ENCODE measurements at places on chromosomes 11 and 22.

DNA sequence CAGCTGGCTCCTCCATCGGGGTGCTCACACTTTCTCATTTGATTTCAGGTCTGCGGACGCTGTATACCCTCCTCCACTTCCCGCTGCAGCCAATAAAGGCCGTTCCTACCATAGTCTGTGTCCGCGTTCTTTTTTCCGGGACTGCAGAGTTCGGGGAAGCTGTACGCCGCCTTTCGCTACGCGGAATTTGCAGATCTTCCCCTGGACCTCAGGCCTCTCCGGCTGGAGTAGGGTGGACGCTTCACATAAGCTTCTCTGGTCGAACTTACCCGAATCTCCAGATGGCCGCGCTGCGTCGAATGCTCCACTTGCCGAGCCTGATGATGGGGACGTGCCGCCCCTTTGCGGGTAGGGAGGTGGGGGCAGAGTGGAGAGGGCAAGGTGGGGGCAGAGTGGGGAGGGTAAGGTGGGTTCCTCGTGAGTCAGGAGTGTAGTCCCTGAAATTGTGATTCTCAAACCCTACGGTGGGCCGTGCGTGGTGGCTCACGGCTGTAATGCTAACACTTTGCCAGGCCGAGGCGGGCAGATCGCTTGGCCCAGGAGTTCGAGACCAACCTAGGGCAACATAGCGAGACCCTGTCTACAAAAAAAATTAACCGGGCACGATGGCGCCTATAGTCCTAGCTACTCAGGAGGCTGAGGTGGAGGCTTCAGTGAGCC, 617 bp downstream of the CSKMT start:
- no peak for DNase-seq

- DNase-seq: no peak
Observed at GRCh38 chr11:46930089-46930488, 6.5 kb upstream of the CSTPP1 start.

DNA sequence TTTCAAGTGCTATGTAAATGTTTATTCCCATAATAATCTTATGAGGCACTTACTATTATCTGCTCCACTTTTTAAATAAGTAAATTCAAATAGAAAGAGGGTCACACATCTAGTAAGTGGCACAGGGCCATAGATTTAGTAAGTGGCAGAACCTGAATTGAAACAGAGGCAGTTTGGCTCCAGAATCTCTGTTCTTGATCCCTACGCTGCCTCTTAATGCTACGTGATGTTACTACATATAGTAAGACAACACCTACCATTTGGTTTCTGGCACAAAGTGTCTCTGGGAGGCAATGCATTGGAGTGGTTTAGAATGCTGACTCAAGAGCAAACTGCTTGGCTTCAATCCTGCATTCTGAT, 1018.3 kb downstream of the DLG2 start:
- DNase-seq: no peak

DNA sequence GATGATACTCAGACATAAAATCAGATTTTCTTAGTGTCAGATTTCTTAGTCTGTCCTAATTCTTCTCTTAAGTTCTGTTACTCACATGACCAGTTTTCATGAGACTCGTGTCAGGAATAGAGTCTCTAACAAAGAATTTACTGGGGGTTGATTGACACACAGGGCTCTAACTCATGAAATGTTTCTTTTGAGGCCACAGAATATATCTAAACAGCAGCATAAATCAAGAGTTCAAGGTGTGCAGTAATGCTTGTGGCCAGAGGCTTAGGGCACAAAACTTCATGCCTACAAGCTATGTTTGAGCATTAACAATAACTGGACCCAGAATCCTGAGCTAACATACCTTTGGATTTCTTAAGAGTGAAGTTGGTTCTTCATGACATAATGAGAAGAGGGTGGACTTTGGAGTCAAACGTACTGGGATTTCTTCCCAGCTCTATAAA, 237.2 kb downstream of the DDX10 start:
- DNase-seq: no peak

All from thoracic aorta (tissue), 2 donors.